ENCODE measurements at places on chromosomes 11 and 22.

DNA sequence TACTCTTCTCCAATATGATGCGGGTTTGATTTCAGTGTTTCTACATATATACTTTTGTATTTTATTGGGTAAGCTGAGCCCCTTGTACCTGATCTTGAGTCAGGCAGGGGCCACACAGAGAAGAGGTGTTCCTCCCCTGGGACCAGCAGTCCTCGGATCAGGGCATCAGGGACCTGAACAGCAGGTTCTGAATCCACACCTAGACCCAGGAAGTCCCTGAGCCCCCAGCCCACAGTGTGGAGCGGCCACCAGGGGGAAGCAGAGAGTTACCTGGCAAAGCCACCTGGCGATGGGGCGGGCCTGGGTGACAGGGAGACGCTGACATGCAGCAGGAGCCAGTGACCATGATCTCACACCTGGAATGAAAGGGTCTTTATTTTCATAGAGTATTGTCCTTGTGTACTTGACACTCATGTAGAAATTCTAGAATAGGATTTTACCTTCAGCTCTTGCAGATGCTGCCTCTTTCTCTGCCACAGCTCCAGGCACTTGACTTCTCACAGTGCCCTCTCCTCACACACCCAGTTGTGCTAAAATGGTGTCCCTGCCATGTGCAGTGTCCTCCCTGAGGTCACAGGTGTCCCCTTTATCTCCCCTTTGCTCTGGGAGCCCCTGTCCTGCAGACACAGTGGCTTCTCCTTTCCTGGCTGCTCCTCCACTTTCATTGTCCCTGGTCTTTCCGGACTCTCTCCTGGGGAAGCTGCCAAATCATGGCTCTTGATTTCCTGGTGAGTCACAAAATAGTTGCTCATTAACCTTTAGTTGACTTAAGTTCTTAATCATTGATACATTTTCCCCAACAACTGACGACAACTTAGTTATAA, 48.5 kb downstream of the GGTLC2 start:
- DNase-seq: peak; percentile 61

DNA sequence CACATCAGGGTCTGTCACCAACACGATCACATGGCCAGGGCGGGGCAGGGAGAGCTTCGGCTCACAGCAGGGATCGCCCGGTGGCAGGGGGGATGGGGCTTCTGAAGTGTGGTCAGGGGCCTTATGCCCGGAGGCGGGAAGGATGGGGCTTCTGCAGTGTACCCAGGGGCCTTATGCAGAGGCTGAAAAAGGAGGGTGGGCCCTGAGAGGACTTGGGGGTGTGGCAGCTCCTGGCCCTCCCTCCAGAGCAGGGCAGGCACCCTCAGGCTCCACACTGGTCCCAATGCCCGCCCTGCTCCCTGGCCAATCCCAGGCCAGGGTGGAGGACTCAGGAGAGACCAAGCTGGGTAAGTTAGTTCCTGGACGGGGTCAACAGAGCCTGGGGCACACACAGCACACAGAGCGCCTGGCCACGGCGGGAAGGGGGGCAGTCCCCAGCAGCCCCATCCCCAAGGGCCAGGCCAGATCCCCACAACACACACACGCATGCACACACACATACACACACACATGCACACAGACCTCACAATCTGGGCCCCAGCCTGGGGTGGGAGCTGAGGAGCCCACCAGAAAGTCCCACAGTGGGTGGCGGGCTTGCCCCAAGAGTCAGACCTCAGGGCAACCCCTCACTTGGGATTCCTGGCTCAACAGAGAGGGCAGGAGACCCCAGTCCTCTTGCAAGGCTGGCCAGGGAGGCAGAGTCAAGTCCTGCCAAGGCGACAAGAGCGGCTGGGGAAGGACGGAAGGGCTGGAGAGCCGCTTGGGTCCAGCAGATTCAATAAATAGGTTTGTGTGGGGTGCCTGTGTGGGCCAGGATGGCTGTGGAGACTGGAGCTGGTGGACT, 1.1 kb upstream of the CEND1 start:
- no peak for DNase-seq

- DNase-seq: no peak
Measured at GRCh38 chr11:32056438-32056837, 34.4 kb upstream of the RCN1 start.

GRCh38 chr11:70580036-70580805, 181.9 kb downstream of the CTTN start:
- DNase-seq: no peak

- DNase-seq: no peak
Measured at GRCh38 chr11:94638301-94638901, 71.2 kb downstream of the PIWIL4 start.

DNA sequence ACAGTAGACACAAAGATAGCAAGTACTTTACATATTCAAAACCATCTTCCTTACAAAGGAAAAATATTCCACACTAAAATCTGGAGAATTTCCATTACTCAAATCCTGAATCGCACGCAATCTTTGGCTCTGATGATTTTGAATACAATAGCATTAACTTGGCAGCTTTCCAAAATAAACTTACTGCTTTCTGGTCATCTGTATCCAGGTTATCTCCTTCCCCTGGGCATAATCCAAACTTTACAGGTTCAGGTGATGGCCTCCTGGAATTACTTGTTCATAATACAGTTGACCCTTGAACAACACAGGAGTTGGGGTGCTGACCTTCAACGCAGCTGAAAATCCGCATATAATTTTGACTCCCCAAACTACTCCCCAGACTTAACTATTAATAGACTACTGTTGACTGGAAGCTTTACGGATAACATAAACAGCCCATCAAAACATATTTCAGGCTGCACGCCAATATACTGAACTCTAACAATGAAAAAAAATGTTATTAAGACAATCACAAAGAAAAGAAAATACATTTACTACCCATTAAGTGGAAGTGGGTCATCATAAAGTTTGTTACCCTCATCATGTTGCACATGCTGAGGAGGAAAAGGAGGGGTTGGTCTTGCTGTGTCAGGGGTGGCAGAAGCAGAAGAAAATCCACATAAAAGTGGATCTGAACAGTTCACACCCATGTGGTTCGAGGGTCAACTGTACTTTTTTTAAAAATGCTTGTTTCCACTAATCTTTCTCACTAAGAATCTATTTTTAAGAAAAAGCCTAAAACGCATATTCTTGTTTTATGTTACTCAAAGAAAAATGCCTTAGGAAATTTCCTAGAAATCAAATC, 6.5 kb downstream of the MTMR2 start:
- peak; percentile 97 for DNase-seq

DNA sequence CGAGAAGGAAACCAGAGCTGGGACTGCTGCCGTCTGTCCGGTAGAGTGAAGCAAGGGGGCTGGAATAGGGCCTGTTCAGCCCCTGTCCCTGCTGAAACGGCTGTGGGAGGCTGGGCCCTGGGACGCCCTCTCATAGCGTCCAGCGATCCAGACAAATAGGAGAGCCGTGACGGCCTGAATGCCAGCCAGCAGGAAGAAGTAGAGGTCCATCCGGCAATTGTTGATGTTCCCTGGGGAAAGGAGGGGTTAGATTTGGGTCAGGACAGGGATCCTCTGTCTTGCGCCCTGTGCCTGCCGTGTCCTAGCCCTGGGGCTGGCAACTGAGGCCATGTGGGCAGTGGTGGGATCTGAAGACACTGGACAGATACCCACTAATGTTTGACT, 12.9 kb downstream of the TMEM132A start:
- peak; percentile 95 for DNase-seq

DNA sequence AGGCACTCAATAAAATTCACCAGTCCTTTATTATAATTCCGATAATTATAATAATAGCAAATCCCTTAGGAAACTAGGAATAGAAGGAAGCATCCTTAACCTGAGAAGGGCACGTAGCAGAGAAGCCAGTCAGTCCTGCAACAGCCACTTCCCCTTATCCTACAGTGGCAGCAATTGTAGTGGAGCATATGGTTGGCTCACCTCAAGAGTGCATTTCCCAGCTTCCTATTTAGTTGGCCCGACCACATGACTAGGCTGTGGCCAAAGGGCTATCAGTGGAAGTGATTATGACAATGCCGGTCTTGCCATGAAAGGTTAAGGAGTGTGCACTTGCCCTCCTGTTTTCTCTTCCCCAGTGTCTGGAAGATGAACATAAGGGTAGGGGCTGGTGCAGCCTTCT, 27.0 kb downstream of the TESMIN start:
- DNase-seq: peak; percentile 5

- no peak for DNase-seq
Measured at GRCh38 chr22:46741974-46742519, 4.0 kb upstream of the CERK start.

DNA sequence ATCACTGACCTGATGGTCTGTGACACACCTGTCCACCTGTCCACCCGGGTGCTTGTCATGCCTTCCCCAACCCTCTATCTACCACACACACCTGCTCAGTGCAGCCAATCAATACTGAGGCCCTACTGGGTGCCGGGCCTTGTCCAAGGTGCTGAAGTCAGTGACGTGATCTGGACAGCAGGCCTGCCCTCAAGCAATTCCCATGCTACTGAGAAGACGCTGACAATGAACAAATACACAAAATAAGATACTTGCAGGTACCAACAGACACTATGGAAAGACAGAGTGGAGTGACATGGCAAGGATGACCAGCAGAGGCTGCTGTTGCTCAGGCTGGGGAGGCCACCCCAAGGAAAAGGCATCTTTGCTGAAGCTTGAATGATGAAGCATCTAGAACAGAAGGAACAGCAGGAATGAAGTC, 21.2 kb downstream of the PLAAT3 start:
- peak; percentile 28 for DNase-seq

DNA sequence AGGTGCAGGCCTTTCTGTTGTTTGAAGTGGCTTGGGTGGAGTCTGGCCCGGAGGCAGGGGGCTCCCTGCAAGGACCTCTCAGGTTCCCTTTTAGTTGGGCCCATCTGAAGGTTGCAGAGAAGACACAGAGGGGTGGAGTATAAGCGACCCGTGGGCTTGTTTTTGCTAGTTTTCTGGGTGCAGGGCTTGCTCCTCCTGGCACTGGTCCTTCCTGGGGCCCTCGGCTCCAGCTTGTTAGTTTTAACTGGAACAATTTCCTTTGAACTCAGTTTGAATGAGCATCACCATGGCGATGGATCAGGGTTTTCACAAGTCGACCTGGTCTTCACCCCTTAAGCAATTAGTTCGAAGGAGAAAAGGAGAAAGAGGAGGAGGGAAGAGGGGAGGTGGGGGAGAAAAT, 28.5 kb upstream of the OAF start:
- DNase-seq: no peak

GRCh38 chr22:30889268-30889995, 79.1 kb downstream of the MORC2 start:
- no peak for DNase-seq

DNA sequence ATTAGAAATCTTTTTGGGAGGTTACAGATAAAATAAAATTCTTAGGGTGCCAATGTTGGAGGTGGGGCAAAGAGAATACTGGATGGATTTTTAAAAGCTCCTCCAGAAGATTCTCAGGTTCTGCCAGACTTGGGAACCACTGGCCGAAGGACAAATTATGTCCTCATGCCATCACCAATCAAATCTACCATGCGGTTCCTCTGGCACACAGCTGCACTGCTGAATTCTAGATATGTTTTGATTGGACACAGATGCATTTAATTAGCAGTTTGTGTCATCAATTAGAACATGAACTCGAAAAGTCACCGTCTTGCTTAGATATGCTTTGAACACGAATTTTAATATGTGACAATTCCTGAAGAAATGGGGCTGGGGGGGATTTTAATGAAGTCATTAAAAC, 1269.2 kb downstream of the LRRC4C start:
- no peak for DNase-seq

- no peak for DNase-seq
Measured at GRCh38 chr11:72690166-72690565, 15.9 kb upstream of the PDE2A start.

DNA sequence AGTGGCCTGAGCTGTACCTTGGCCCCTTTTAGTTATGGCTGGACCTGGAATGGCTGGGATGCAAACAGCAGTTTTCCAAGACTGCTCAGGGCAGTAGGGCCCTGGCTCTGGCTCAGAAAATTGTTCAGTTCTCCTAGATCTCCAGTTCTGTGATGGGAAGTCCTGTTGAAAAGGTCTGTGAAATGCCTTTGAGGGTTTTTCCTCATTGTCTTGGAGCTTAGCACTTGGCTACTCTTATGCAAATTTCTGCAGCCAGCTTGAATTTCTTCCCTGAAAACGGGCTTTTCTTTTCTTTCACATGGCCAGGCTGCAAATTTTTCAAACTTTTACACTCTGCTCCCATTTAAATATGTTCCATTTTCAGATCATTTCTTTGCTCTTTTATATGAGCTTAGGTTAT, 33.2 kb downstream of the OR4A15 start:
- DNase-seq: no peak

- no peak for DNase-seq
Measured at GRCh38 chr11:73124800-73125199, 17.3 kb downstream of the FCHSD2 start.

DNA sequence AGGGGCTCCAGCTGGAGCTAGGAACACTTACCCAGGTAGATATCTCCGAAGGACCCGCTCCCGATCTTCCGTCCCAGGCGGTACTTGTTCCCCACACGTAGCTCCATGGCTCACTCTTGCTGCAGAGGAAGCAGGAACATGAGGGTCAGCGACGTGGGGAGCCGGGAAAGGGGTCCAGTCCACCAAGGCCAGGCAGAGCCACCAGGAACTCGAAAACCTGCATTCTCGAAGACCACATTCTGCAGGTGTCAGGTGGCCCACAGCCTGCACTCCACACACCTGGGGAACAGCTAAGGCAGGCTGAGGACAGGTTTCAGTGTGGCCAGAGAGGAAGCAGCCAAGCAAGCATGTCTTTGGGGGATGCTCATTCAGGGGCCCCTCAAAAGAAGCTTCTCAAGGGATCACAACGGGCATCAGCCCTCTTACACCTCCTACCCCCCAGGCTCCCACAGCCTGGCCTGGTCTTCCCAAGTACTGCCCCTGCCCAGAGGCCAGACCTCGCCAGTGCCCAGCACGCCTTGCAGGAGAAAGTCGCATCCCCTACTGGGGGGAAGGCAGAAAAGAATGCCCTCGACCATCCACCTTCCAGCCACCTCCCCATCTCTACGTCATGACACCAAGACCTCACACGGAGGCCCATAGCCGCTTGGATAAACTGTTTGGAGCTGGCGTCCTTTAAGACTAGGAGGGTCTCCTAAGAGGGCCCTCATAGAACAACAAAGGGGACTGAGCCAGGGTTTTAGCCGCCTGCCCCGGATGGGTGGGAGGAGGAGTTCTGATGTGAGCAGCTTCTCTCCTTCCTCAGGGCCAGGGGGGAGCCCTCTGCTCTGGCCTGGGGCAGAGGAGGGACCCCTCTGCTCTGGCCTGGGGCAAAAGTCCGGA, 2.9 kb downstream of the CSNK1E start:
- no peak for DNase-seq

DNA sequence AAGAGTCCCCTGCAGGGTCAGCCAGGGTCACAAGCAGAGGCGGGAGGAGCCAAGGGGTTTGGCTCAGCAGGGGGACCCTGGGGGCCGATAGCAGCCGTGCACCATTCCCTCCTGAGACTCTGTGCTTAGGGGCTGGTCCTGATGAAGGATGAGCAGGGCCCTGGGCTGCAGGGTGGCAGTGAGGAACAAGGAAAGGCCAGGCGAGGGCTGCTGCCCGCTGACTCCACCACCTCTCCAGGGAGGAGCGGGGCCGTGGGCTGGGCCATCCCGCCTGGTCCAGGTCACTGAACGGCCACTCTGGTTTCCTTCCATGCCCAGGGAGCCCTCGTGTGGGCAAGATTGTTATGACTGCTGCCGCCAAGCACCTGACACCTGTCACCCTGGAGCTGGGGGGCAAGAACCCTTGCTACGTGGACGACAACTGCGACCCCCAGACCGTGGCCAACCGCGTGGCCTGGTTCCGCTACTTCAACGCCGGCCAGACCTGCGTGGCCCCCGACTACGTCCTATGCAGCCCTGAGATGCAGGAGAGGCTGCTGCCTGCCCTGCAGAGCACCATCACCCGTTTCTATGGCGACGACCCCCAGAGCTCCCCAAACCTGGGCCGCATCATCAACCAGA, 9.2 kb upstream of the NDUFS8 start:
- no peak for DNase-seq
